ENCODE measurements at places on chromosomes 11 and 22.

- no peak for DNase-seq
Measured at GRCh38 chr11:74720596-74721478, 10.4 kb downstream of the CHRDL2 start.

GRCh38 chr11:45473341-45473895 is 187.3 kb upstream of the SYT13 start:
- no peak for DNase-seq

DNA sequence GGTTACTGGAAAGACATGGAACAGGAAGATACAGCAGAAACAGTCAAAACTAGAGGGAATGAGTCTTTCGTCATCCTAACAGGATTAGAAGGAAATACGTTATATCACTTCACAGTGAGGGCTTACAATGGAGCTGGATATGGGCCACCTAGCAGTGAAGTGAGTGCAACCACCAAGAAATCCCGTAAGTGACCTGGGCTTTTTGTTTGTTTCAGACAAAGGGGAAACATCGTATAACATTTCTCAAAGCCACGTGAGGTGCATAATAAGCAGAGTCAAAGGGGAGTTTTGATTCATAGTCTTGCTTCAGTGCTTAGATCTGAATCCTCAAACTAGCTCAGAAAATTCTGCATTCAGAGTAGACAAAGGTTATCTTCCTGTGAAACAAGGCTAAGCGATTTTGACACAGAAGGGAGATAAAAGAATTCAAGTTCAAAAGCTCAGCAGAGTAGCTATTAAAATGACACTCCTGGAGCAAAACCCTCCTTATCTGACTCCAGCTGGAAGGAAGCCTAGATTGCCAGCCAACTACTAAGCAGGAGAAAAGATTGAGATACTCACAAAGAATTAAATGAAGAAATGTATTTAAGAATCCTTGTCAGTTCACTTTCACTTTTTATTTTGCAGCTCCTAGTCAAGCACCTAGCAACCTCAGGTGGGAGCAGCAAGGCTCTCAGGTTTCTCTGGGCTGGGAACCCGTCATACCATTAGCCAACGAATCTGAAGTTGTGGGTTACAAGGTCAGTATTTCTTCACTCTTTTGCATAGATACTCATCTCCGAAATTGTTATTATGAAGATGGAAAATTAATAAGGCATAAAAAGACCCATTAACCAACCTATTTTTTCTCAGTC is 346.4 kb upstream of the ARHGAP42 start:
- DNase-seq, result no peak

DNA sequence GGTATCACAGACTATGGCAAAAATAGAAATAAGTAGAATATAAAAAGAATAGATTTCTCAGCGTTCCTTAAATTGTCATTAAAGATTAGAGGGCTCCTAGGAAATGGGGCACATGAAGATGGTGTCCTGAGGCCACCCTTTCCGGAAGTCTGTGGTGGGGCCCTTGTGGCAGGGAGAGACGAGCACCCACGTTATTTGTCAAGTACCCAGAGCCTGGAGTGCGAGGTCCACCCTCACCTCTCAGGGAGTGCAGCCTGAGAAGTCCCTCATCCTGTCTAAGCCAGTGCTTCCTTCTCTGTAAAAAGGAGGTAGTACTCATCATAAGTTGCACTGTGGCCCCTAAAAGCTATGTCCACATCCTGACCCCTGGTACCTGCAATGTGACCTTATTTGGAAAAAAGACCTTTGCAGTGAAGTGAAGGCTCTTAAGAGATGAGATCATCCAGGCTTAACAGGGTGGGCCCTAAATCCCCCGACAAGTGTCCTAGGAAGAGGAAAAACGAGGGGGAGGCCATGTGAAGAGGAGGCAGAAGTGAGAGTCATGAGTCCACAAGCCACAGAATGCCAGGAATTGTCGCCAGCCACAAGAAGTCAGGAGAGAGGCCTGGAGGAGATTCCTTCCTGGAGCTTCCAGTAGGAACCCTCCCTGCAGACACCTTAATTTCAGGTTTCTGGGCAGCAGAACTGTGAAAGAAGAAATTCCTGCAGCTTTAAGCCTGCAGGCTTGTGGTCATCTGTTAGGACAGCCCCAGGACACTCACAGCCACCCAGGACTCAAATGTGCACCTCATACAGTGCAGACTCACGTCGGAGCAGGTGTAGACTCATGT is 76.8 kb upstream of the CCND1 start:
- no peak for DNase-seq

- DNase-seq, result no peak
Measured at GRCh38 chr11:117449111-117449693, 121.5 kb downstream of the CEP164 start.

Data from activated CD4-positive, alpha-beta T cell treated with anti-CD3 and anti-CD28 coated beads, Interleukin-2, amount 50 U/mL, for 24 hours (primary cell).